ENCODE measurements at places on chromosomes 11 and 22. TPM values are rescaled to one million over a fixed set of nuclear protein-coding genes. Genes with fewer than 3 reads are reported as not detected.

Gene RPS3
- total RNA-seq, result 3,099 TPM

Gene XPNPEP3
- total RNA-seq, result 17.8 TPM

Gene SCGB1C1
- not detected for total RNA-seq

Gene C11orf97
- total RNA-seq, result not detected

Gene OR2AT4
- not detected for total RNA-seq

Gene TTLL1
- total RNA-seq, result 9.0 TPM

Gene MOGAT2
- not detected for total RNA-seq

DNA sequence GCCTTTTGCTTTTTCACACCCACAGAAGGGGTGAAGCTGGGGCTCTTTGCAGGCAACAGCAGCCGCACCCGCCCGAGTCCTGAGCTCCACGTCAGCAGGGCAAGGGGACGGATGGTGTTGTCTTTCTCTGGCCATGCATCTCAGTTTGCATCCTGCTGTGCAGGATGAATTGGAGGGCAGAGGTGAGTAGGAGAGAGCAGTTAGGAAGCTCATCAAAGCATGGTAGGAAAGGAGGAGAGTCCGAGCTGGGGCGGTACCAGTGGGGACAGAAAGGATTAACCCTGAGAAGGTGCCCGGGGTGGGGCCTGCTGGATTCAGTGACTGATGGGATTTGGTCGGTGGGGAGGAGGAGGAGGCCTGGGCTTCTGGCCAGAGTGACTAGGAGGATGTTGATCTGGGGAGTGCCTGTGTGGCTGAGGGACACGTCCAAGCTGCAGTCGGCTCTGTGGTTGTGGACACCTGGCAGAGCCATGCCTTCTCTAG lies 14.6 kb downstream of the FAM83F start:
- peaks cover 17% of the 10 kb centered on the region for H3K4me1 ChIP-seq
- DNase-seq, result no peak
- H3K4me3 ChIP-seq, result no peak overlapping the region
- peak overlapping the region; percentile 75 for H3K27ac ChIP-seq

DNA sequence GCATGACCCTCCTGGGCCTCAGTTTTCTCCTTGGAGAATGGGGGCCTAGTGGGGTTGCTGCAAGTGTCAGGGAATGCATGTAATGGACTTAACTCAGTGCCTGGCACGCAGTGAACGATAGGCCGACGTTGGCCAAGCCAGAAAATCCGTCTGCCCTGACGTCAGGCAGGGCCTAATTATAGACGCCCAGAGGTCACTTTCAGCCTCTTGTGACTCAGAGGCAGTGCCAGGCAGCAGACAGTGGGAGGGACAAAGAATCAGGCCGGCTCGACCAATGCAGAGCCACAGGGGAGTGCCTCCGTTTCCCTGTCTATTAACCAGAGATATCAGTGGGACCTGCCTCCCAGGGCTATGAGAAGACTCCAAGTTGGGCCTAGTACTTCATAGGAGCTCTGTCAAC lies 115.0 kb downstream of the MN1 start:
- H3K27ac ChIP-seq, result no peak overlapping the region
- H3K4me3 ChIP-seq, result no peak overlapping the region
- no peak for DNase-seq

- H3K27ac ChIP-seq, result no peak overlapping the region
- DNase-seq, result no peak
- no peaks in the 10 kb centered on the region for H3K27me3 ChIP-seq
- H3K4me1 ChIP-seq, result peaks cover 7% of the 10 kb centered on the region
- H3K36me3 ChIP-seq, result peaks cover 19% of the 10 kb centered on the region
Observed at GRCh38 chr11:422249-422656, 7.5 kb upstream of the SIGIRR start.

DNA sequence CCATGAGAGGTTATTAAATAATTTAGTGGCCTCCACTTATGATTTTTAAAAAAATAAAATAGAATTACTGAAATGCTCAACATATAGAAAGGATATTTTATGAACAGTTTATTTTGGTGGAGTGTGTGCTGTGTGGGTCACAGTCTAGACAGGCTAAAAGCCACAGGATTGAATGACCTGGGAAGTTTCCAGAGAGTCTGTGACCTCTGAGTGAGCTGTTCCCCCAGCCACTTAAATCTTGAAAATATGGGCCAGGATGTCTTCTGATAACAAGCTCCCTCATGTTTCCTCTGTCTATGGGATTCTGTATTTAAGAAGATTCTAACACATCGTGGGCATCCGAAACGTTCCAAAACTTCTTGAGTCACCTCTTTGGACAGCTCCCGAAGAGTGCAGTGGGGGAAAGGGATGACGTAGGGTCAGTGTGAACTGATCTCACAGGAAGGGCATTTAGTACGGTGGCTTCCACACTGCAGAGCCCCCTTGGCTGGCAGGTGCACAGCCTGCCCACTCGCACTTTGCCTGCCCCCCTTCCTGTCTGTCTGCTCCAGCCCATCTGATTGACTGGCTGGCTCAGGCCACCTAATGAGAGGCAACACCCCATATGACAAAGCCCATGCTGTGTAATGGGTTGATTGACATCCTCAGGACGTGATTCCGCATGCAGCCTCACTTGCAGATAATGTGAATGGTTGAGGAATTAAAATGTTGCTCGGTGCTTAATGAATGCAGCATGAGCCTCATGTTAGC lies 97.4 kb downstream of the NTM start:
- H3K27ac ChIP-seq, result no peak overlapping the region
- no peak for DNase-seq
- H3K36me3 ChIP-seq, result no peaks in the 10 kb centered on the region
- H3K4me1 ChIP-seq, result no peaks in the 10 kb centered on the region
- no peak overlapping the region for H3K4me3 ChIP-seq

GRCh38 chr11:6544921-6545850 lies 48.1 kb downstream of the DNHD1 start:
- DNase-seq, result no peak
- H3K4me1 ChIP-seq, result peaks cover 11% of the 10 kb centered on the region
- H3K36me3 ChIP-seq, result peaks cover 3% of the 10 kb centered on the region
- no peak overlapping the region for H3K27ac ChIP-seq
- no peak overlapping the region for H3K4me3 ChIP-seq
- no peaks in the 10 kb centered on the region for H3K27me3 ChIP-seq

DNA sequence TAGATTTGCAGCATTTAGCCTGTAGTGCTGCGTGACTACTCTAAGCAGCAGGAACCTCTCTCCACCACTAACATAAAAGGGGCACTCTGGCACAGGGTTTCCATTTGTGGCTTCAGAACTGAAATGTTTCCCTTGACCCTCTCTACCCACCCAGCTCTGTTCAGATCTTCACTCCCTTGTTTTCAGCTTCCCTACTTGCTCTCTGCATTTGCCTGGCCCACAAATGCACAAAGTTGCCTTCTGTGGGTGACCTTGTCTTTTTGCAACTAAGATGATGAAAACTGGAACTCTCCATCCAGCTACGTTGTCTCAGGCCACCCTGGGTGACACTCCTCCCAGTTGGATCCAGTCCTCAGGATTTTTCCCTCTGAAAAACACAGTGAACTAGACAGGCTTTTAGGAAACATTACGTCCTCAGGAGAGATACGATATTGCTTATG lies 19.8 kb upstream of the PSMA1 start:
- no peak overlapping the region for H3K4me3 ChIP-seq
- peaks cover 53% of the 10 kb centered on the region for H3K4me1 ChIP-seq
- no peak overlapping the region for H3K27ac ChIP-seq
- peaks cover 25% of the 10 kb centered on the region for H3K36me3 ChIP-seq
- DNase-seq, result no peak
- H3K27me3 ChIP-seq, result no peaks in the 10 kb centered on the region

DNA sequence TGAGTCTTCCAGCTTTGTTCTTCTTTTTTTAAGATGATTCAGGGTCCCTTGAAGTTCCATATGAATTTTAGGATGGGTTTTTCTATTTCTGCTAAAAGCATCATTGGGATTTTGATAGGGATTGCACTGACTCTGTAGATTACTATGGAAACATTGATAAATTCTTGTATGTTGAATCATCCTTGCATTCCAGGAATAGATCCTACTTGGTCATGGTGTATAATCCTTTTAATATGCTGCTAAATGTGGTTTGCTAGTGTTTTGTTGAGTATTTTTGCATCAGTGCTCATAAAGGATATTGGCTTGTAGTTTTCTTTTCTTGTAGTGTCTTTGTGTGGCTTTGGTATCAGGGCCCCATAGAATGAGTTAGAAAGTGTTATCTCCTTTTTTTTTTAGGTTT lies 34.9 kb upstream of the PHOX2A start:
- no peak for DNase-seq
- H3K36me3 ChIP-seq, result no peaks in the 10 kb centered on the region
- peaks cover 24% of the 10 kb centered on the region for H3K27me3 ChIP-seq

GRCh38 chr22:37519268-37520195 lies at the start of gene CARD10:
TSS of gene CARD10 (minus strand) at chr22:37519415. CDS start at chr22:37519200, 215 bp downstream.
- no peak within 1 kb of the TSS for H3K27ac ChIP-seq
- no peaks in the 10 kb centered on the region for H3K36me3 ChIP-seq
- no peak for DNase-seq
- peaks cover 9% of the 10 kb centered on the region for H3K4me1 ChIP-seq

- peaks cover 9% of the 10 kb centered on the region for H3K27me3 ChIP-seq
- H3K4me1 ChIP-seq, result no peaks in the 10 kb centered on the region
- no peak overlapping the region for H3K4me3 ChIP-seq
- DNase-seq, result no peak
- H3K36me3 ChIP-seq, result no peaks in the 10 kb centered on the region
Observed at GRCh38 chr11:11743216-11743615, 98.6 kb upstream of the USP47 start.

GRCh38 chr11:13169709-13170108 lies 107.9 kb upstream of the BMAL1 start:
- H3K27me3 ChIP-seq, result peaks cover 12% of the 10 kb centered on the region
- no peak overlapping the region for H3K27ac ChIP-seq
- H3K4me3 ChIP-seq, result no peak overlapping the region
- H3K36me3 ChIP-seq, result no peaks in the 10 kb centered on the region
- no peaks in the 10 kb centered on the region for H3K4me1 ChIP-seq

- H3K36me3 ChIP-seq, result no peaks in the 10 kb centered on the region
- H3K27ac ChIP-seq, result peak overlapping the region; percentile 17
- no peak overlapping the region for H3K4me3 ChIP-seq
- H3K27me3 ChIP-seq, result peaks cover 12% of the 10 kb centered on the region
- peaks cover 11% of the 10 kb centered on the region for H3K4me1 ChIP-seq
Observed at GRCh38 chr22:50498322-50498890, 9.1 kb downstream of the LMF2 start.

- H3K27ac ChIP-seq, result peak overlapping the region; percentile 99
- H3K4me1 ChIP-seq, result peaks cover 44% of the 10 kb centered on the region
- H3K36me3 ChIP-seq, result peaks cover 32% of the 10 kb centered on the region
- DNase-seq, result peak; percentile 45
- H3K4me3 ChIP-seq, result peak overlapping the region; percentile 94
- H3K27me3 ChIP-seq, result no peaks in the 10 kb centered on the region
Observed at GRCh38 chr11:64316672-64317324, 561 bp downstream of the TRMT112 start.

DNA sequence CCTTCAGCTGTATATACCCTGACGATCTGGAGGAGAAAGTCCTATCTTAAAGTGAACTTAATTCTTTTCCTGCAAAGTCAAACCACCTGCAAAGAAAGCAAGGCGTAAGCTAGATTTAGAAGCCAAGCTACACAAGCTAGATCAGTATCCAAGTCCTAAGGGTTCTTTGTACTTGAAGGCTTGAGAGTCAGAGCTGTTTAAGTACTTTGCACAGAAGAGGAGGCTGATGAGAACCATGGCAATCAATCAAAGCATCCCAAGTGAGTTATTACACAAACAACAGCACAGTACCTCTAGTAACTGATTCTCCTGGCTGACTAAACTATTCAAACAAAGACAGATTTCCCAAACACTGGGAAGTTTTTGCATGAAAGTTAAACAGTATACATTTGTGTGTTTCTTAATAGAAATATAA lies 1.9 kb downstream of the CDON start:
- H3K4me1 ChIP-seq, result peaks cover 10% of the 10 kb centered on the region
- H3K27ac ChIP-seq, result no peak overlapping the region
- no peaks in the 10 kb centered on the region for H3K36me3 ChIP-seq
- peaks cover 49% of the 10 kb centered on the region for H3K27me3 ChIP-seq
- no peak for DNase-seq

- no peaks in the 10 kb centered on the region for H3K36me3 ChIP-seq
- peaks cover 2% of the 10 kb centered on the region for H3K27me3 ChIP-seq
- no peak overlapping the region for H3K4me3 ChIP-seq
- no peak for DNase-seq
- no peak overlapping the region for H3K27ac ChIP-seq
- H3K4me1 ChIP-seq, result no peaks in the 10 kb centered on the region
Observed at GRCh38 chr11:11409901-11410300, 56.9 kb upstream of the CSNK2A3 start.

Data from activated CD4-positive, alpha-beta T cell treated with anti-CD3 and anti-CD28 coated beads, Interleukin-2, amount 10 ng/mL, durations not matched to agents 7 days and 5 days (primary cell).